ENCODE measurements at places on chromosomes 6 and 20.

DNA sequence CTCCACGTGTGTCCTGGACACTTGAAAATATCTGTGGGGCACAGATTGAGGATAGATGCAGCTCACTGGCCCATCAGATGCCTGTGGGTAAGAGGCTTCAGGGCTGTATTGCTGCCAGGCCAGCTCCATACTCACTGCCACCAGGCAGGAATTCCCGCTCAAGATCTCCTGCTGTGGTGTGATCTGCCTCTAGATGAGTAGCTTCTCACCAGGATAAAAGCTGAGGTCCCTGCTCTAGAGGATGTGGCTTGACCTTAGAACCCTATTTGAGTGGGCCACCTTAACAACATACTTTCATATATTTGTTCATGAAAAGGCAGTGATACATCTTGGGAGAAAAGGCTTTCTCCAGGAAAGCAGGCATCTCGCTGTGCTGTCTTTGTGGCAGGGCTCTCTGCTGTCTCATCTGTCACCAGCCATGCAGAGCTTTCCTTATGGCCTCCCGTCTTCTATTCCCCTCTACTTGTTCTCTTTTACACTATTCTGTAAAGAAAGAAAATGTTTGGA lies 165.7 kb upstream of the RNF217 start:
- no peak for DNase-seq

GRCh38 chr20:53434662-53435061 lies 159.0 kb downstream of the ZNF217 start:
- DNase-seq = no peak

- no peak for DNase-seq
Observed at GRCh38 chr20:14544688-14545087, 207.3 kb upstream of the FLRT3 start.

DNA sequence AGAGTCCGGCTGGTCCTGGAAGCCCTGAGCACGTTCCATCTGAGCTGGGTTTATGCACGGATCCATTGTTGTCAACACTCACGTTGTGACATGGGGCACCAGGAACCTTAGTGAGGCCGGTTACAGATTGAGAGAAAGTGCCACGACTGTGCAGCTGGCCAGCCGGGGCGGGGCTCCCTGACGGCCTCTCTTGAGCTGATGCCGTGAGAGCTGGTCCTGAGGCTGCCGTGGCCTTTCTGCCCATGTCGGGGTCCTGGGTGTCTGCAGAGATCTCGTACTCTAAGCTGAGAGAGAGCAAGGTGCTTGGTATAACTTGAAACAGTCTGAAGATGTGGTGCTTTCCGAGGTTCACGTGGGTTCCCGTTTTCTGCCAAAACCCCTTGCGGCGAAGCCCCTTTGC lies 10.0 kb downstream of the CDH4 start:
- no peak for DNase-seq

DNA sequence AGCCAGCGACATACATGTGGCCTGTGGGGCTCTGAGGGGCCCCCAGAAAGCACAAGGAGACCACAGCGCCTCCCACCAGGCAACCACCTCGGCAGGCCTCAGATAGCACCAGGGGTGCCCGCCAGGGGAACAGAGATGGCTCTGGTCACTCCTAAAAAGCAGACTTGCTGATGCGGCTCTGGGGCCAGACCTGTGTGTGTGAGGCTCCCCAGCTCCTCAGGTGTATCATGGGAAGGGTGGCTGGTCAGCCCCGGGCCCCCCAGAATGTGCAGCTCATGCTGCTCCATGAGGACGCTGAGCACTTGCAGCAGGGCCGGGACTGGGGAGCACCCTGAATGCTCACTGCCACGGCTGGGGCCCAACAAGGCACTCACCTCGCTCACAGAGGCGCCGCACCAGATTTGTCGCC lies 60.2 kb downstream of the PYGB start:
- DNase-seq = no peak

DNA sequence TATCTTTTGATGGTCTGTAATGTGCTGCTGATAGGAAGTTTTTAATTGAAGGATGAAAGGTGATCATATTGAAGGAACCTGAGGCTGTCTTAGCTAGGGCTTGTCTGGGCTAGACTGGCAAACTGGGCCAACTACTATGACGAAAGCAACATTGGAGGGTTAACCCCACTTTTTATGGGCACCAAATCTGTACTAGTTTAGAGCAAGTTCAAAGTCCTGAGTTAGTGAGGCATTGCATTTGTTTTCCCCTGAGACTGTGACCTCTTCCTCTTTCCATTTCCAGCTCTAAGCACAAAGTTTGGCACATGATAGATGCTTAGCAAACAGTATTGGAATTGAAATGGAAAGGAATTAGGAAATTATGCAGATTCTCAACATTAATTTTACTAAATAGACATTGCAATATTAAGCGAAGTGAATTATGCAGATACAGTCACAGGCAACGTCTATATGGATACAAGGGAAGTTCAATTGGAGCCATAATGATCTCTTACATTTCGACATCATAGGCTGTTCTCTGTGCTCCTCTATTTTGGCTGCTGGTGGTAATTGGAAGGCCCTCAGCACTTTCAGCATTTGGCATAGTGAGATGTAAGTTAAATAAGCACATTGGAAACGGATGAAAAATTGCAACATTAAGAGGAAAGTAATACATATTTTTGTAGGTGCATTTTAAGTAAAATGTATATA lies 22.2 kb downstream of the CEP57L1 start:
- no peak for DNase-seq

- DNase-seq = no peak
Observed at GRCh38 chr6:91653895-91654294, 1067.0 kb upstream of the MAP3K7 start.

GRCh38 chr6:69756366-69756765 lies 40.4 kb downstream of the LMBRD1 start:
- DNase-seq = no peak

DNA sequence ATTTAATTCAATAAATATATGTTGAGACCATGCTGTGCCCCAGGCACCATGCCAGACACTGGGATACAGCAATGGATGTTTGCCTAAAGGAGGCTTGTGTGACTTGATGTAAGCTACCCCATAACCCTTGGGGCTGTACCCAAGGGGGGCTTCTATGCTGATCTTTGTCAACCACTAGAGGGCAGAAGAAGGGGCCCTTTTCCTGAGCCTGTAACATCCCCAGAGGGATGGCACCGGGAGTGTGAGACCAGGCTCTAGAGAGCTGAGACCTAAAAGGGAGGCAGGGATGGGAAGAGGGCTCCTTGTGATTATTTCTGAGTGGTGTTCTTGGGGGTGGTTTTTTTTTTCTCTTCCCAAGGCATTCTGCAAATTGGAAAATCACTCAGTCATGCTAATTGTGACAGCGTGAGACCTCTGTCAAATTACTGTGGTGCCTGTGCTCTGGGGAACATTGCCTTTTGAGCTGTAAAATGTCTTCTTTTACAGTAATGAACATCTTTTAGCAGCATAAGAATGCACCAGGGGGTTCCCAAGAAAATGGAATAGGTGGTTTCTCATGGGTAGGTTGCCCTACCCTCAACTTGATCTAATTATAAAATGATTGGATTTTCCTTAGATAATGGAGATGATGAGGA lies 138.7 kb upstream of the SLC24A3 start:
- no peak for DNase-seq

DNA sequence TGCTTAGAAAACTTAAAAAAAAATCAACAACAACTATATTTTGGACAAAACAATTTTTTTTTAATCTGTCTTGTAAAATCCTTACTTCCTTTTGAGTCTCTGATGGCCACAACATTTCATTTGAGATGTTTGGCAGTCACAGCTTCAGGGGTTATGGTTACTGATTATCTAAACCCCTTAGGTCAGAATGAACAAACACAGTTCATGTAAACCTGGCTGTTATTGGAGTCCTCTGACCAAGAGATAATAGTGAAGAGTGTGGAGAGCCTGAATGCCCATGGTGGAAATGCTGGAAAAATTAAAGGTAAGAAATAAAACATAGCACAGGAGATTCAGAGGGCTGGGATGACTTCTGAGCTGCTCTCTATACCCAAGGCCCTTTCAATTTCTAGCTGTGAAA lies 38.2 kb downstream of the TMX4 start:
- no peak for DNase-seq

DNA sequence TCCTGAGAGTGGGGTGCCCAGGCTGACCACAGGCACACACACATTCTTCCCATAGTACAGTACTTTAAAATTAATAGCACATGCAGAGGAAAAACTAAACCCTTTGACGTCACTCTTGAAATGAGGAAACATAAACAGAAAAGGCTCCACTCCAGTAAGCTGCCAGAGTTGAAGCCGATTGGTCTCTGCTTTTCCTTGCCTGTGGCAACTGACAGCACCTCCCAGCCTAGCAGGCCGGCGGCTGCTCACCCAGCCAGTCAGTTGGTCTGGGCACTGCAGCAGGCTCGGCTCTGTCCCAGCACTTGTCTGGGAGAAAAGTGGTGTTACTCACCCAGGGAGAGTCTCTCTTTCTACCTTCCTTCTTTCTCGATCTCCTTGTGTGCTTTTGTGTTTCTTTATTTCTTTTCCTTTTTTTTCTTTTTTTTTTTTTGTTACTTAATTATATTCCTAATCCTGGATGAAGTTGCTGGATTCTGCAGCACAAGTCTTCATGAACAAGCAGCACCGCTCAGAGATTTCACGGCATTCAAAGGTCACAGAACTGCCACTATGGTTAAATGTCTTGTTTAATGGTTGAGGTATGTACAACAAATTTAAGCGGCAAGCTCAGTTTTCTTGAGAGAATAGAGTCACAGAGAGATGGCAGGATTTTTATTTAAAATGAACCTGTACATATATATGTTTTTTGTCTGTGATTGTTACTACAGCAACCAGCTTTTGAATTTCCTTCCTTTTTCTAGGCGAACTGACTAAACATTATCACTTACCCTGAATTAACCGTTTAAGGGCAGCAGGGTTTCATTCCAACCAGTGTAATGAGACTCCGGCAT lies at the start of gene PDE7B:
PDE7B (plus strand) TSS at position 260 of the 830 bp plus-strand sequence.
- DNase-seq = peak; percentile 17

DNA sequence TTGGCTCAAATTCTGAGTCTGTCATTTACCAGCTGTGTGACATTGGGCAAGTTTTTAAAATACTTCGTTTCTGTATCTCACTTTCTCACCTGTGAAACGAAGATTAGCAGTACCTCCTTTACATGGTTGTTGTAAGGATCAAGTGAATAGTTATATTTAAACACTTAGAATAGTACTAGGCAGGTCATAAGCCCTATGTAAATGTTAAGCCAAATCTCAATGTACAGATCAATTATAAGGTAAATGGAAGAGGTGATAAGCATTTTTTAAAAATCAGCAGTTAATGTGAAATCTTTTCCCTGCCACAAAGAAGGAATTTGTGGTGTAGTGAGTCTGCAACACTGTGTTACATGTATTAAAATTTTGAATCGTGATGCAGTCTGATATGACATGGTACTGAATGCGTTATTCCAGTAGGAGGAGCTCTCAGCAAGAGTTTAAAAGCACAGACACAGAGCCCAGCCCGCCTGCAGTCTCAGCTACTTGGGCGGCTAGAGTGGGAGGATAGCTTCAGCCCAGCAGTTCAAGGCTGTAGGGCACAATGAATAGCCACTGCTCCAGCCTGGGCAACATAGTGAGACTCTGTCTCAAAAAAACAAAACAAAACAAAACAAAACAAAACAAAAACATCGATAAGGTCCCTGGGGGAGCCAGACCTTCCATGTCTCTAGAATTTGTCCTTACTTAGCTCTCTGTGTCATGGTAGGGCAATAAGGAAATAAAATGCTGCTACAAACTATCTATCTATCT lies 46.0 kb downstream of the GTF2H5 start:
- DNase-seq = peak; percentile 54

DNA sequence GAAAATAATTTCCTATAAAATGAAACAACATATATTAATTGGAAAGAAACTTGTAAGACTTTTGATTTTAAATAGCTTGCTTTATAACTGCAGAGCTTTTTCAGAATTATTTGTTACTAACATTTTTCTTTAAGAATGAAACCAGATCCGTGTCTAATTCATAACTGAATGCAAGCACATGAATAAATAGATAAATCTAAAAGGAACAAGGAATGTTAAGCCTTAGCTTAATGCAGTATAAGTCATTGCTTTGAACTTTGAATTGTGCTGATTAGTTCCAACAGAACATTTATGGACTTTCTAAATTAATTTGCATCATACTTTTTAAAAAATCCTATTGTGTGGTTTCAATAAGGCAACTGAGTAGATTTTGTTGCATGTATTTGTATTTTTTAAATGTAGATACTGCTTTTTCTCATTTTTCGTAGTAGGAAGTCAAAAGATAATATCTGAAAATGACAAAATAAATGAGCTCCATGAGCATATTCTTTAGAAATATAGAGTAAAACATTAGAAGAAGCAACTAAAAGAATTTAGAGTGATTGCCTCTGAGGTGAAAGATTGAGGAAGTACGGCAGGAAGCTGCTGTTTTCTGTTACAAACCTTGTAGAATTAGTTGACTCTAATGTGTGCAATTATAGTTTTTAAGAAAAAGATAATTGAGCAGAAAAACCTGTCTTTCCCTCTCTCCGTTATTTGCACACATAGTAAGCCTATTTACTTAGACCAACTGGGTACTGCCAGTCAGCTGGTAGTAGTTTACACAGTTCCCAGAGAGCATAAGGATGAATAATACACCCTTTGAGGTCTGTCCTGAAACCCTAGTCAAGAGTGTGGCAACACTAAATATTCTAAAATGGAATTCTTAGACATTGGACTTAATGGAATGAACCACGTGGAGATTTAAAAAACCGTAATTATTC lies 32.6 kb upstream of the SLC35D3 start:
- no peak for DNase-seq

- no peak for DNase-seq
Observed at GRCh38 chr6:150078788-150079187, 9.9 kb upstream of the ULBP3 start.

DNA sequence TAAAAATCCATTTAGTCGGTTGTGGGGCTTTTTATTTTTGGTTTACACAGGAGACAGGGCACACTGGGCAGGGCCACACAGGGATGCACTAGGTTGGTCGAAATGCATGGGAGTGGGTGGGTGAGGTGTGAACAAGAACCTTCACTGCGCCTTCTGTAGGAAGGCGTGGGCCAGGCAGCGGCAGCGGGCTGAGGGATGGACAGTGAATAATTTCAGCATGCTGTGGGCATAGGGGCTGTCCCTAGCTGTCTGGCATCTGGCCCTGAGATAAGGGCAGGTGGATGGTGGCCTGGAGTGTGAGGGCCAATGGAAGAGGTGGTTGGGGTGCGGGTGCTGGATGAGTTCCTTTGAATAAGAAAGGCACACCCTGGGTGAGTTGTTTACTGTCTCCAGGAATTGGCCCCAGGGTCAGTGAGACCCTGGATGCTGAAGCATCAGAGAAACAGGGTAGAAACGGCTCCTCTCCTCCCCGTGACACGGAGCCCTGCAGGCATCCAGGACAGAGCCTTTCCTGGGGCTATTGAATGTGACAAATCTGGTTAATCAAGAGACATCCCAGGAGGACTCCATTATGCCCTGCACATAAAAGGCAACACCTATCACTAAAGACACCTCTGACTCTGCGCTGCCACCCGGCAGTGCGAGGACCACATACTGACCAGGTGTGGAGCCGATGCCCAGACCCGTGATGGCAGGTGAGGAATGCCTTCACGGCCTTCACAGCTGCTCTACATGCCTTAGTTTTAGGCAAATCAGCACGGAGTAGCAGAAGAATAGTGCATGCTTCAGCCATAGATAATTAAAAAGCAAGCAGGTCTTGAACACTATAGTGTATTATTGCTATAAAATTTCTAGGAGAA lies 123.0 kb upstream of the SNX9 start:
- DNase-seq = no peak

- DNase-seq = no peak
Observed at GRCh38 chr6:159460476-159460875, 232.6 kb downstream of the SOD2 start.
